ENCODE measurements at places on chromosomes 3 and 15.

GRCh38 chr3:13598201-13598600, 49.3 kb downstream of the FBLN2 start:
- no peak for DNase-seq

DNA sequence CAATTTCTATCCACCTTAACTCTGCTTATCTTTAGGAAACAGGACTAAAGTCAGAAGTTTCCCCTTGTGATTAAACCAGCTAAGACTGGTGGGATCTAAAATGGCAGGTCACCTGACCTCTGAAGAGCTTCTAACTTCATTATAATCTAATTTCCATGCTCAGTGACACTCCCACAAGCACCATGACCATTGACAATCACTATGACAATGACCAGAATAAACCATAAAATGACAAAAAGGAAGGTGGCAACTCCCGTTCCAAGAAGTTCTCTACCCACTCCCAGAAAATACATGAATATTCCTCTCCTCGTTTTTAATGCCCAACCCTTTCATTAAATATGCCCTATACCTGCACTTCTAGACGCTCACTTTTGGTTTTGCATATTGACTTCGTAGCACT, 471.2 kb upstream of the CCDC54 start:
- no peak for DNase-seq

DNA sequence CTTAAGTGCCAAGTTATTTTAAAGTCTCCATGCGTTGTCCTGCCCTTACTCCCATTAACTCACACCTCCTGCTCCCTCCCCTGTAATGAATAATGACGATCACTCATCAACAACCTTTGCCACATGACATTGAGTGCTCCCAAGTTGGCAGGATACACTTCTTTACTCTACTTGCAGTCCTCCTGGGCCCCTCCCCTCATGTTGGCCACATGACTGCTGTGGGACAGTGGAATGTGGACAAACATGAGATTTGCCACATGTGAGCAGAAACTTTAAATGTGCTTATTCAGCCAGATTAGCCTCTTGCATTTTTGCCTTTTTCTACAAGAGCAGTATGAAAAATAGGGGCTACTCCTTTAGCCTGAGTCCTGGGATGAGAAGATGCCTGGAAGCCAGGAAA, 167.9 kb downstream of the DCLK3 start:
- DNase-seq: no peak

- no peak for DNase-seq
These were observed 21.0 kb upstream of the TICRR start for GRCh38 chr15:89554247-89554646.

DNA sequence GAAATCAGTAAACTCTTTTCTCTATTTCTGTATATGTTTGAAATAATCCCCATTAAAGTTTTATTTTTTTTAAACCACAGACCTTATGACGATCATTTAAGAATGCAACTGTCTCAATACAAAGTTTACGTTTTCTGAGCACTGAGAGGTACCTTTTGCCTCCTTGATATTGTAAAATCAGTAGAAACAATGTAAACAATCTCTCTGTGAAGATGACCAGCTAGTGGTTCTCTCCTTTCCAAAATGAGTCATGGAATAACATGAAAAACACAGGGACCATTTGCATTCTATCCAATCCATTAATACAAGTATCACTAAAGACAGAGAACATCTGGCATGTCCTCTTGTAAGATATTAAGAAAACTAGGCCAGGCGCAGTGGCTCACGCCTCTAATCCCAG, 48.8 kb downstream of the RAD18 start:
- DNase-seq: no peak

GRCh38 chr3:82000350-82000749, 238.9 kb upstream of the GBE1 start:
- no peak for DNase-seq

DNA sequence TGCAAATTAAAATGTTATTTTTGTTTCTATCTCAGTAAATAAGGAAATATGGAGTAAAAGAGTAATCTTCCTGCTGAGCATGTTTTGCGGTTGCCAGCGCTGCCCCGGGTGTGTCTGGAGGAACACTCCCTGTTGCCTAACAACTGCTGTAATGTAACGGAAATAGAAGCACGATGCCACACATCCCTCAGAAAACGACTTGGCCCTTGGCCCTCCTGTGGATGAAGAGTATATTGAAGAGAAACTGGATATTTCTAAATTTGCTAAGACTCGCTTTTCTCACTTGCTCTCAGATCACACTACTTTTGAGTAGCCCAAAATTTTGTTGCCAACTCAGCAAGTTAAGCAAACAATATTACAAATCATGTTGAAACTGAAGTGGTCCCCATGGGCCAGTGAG, 18.9 kb downstream of the CX3CR1 start:
- peak; percentile 95 for DNase-seq

DNA sequence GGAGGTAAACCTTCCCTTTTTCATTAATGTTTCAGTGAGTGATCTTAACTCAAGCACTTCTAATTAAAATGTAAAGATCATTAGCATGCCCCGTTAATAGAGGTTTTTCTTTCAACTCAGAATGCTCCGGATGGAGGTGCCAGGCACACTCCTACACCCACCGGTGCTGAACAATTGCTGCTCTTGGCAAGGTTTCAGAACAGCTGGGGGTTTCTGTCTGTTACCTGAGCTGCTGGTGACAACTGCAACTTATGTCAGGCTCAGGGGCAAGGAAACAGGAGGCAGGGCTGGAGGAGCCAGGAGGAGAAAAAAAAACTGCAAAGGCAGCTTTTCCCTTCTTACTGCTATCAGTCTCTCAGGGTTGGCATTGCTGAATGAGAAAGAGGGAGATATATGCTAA, 250.1 kb downstream of the DIPK2A start:
- DNase-seq: no peak

- DNase-seq: no peak
These were observed 20.6 kb upstream of the UBE2E1 start for GRCh38 chr3:23785097-23785645.

- DNase-seq: no peak
These were observed 35.6 kb downstream of the ALCAM start for GRCh38 chr3:105402287-105402801.

DNA sequence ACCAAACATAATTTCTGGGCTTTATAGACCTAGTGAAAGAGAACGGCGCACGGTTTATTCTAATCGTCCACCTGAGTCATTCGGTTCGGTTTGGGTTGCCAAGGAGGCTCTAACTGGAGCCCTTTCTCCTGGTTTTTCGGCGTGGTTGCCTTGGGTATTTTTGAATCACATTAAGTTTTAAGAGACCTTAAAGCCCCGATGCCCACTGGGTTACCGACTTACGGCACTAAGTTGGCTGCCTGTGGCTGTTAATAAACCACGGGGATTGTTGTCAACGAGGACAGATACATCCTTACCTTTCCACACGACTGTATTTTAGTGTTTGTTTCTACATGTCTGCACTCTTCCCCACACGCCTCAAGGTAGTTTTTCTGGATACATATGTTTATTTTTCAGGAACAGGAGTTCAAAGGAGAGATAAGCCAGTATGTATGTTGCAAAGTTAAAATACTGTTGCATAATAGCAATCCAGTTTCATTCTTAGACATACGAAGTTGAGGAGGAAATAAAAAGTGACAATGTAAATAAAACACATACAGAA, 1.2 kb upstream of the ANP32A start:
- DNase-seq: peak; percentile 41

GRCh38 chr3:120370463-120370862, 21.3 kb upstream of the LRRC58 start:
- DNase-seq: no peak

- no peak for DNase-seq
These were observed 8.9 kb downstream of the NSUN3 start for GRCh38 chr3:94071713-94072284.

DNA sequence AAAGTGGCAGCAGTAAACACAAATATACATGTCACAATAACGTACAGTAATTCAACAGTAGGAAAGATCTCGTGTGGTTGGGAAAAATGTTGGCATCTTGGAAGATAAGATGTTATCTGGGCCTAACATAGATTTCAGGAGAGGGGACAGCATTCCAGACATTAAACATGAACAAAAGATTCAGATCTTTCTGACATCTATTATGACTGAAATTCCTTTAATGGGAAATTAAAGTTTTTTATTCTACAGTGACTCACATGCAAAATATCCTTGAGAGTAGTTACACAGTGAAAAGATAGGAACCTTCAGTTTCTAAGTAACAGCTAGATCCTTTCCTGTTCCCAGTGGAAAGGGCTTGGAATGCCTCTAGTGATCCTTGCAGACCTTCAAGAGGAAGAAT, 9.2 kb downstream of the NDUFB5 start:
- no peak for DNase-seq

GRCh38 chr3:19063936-19064335, 84.4 kb upstream of the KCNH8 start:
- DNase-seq: no peak

DNA sequence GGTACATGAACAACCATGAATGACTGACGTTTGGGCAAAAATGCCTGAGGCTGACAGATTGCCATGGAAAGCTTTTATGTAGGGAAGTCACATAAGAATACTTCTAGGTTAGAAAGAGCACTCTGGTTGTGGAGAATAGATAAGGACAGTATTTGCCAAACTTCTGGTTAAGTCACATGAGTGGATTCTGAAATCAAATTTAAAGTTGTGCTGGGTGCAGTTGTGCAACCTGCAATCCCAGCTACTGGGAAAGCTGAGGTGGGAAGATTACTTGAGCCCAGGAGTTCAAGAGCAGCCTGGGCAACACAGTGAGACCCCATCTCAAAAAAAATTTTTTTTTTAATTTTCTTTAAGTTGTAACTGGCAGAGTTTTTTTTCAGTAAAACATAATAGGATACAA, 7.2 kb upstream of the ZNF148 start:
- peak; percentile 56 for DNase-seq

DNA sequence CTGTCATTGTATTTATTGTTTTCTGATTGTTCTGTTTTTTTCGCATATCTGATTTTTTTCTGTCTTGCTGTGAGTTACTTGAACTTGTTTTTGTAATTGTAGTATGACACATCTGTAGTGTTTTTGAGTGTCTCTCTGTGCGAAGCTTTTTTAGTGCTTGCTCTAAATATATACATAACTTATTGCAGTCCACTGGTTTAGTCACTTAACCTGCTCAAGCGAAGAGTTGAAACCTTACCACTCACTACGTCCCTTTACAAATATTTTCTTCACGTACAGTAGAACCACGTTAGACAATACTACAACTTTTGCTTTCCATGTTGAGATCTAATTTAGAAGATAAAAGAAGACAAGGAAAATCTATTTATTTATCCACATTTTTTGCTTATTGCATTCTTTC, 713.0 kb upstream of the GRM7 start:
- no peak for DNase-seq

DNA sequence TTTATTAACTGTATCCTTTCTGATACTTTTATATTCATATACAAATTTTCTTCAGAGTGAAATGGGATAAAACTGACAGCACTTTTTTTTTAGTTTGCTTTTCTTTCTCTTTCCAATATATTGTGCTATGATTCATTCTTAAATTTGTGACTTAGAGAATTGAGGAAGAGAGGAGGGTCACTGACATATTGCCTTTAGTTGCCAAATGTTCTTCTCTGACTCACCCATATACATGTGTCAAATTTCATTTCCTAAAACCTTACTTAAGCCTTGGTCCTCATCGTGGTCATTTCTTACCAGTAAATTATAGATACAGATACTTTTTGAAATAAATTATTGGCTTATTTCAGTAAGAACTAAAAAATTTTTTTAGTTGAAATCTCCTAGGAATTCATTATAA, 53.9 kb downstream of the CLASP2 start:
- DNase-seq: no peak

- DNase-seq: no peak
These were observed 230.9 kb downstream of the XXYLT1 start for GRCh38 chr3:195040094-195040493.

DNA sequence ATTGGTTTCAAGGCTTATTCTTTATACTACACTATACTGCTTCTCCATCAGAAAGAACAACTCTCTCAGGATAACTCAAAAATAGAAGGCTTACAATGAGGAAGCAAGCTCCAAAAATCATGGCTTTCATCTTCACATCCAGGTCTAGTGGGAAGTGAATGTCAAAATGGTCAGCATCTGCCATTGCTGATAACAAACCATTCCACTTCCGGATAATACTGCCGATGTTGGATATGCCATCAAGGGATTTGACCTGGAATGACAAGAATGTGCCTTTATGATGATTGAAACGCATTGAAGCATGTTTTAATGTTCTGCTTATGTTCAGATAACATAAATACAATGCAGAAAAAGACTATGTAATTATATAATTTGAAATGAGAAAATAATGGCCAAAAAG, 34.0 kb upstream of the PLOD2 start:
- no peak for DNase-seq

GRCh38 chr3:107413264-107413663, 36.0 kb downstream of the CCDC54 start:
- no peak for DNase-seq

DNA sequence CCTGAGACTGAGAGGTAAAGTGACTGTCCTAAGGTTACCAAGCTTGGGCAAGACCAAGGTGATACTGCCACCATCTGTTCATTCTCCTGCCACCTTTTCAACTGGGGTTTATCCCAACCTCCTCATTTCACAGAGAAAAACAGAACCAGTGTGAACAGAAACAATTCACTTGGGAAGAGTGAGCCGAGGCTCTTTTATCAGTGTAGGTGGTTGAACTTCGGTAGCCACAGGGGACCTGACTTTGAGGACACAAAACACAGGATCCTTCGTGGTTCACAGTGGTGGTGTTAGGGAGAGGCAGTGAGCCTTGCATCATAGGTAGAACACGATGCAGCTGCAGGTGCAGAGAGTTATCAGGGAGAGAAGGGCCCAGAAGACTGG, 72.8 kb upstream of the ICE2 start:
- no peak for DNase-seq

- no peak for DNase-seq
These were observed 32.6 kb downstream of the MAGEF1 start for GRCh38 chr3:184679056-184679816.

DNA sequence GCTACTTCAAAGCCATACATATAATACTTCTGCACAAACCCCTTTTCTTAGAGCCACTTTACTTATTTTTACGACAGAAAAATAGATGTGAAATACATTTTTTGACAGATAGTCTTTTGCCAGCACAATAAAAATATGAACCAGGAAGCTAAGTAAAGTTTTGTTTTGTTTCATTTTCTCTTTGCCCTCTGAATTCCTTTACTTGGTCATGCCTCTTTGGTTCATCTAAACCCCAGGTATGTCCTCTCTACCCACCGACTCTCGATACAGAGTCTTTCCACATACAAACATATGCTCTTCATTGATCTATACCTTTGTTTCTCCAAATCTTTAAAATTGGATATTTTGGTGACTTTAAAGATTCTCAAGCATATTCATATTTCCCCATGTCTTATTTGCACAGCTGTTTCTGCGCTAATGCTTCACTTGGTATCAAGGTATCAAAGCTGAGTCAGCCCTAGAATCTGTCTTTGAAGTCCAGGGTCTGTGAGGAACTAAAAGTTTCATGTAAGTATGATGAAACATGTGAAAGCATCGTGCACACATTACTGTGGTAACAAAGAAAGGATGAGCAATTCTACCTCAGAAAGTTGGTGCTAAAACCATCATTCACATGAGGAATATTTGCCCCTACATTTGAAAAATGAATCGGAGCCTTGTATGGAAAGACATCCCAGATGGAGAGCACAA, 845.4 kb downstream of the NAALADL2 start:
- no peak for DNase-seq

- DNase-seq: no peak
These were observed 209.2 kb downstream of the FEZF2 start for GRCh38 chr3:62164196-62164595.

Data from hematopoietic multipotent progenitor cell treated with erythropoietin and hydrocortisone succinate and interleukin-3 and kit ligand, for 8 days (in vitro differentiated cells).